Left ventricle myocardium inferior (tissue), 1 donor: ENCODE measurements at places on chromosomes 1 and 21. TPM values are rescaled to one million over a fixed set of nuclear protein-coding genes. Genes with fewer than 3 reads are reported as not detected.

Gene BMP8A
- 0.16 TPM for total RNA-seq

Gene FCRL5
- not detected for total RNA-seq

- peaks cover 25% of the 10 kb centered on the region for H3K4me1 ChIP-seq
- H3K27me3 ChIP-seq, result peaks cover 9% of the 10 kb centered on the region
- no peak overlapping the region for H3K4me3 ChIP-seq
- peak overlapping the region; percentile 76 for H3K27ac ChIP-seq
- no peak for DNase-seq
Measured at GRCh38 chr1:244137276-244137675, 86.2 kb downstream of the ZBTB18 start.

GRCh38 chr1:203537806-203538464 is 44.0 kb downstream of the OPTC start:
- no peak for DNase-seq
- H3K27ac ChIP-seq, result peak overlapping the region; percentile 49
- H3K4me1 ChIP-seq, result peaks cover 24% of the 10 kb centered on the region
- no peak overlapping the region for H3K4me3 ChIP-seq

GRCh38 chr21:21396424-21396823 is 398.2 kb downstream of the NCAM2 start:
- H3K27ac ChIP-seq, result no peak overlapping the region
- H3K36me3 ChIP-seq, result no peaks in the 10 kb centered on the region
- no peak for DNase-seq

Gene SPATA46
- total RNA-seq, result not detected

GRCh38 chr21:40568807-40569206 is 278.2 kb downstream of the DSCAM start:
- H3K36me3 ChIP-seq, result no peaks in the 10 kb centered on the region
- H3K27ac ChIP-seq, result no peak overlapping the region
- H3K4me3 ChIP-seq, result no peak overlapping the region

Gene S1PR1
- 54.9 TPM for total RNA-seq

DNA sequence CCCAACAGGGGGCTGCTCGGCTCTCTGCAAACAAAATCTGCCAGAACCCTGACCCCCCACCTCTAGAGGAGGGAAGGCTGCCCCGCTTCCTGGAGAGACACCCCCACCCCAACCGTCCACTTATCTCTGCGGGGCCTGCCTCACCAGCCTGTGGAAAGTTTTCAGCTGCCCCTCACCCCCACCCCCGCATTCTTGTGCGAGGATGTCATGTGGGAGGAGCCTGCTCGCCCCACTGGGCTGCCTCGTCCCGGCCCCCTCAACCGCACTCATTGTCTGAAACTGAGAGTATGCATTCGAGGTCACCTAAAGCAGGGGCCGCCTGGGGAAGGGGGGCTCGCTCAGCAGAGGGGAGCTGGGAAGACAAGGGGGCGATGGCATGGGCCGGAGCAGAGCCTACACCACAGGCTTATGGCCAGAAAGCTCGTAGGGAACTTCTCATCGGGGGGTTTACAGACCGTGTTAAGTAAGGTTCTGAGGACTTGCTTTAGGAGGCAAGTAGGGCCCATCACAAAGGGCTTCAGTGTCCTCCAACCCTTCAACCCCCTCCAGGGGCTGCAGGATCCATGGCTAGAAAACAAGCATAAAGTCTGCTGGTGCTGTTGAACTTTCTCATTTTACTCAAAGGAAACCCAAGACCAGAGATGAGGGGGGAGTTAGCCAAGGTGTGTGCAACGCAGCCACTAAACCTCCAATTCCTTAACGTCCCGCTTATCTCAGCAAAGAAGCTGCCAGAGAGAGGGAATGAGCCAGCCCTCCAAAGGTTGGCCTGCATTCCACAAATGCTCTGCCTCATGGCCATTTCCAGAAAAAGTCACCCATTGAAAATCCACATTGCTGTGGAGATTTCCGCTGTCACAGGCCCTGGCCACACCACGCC is 9.4 kb downstream of the EPHA2 start:
- H3K27me3 ChIP-seq, result no peaks in the 10 kb centered on the region
- H3K4me1 ChIP-seq, result peaks cover 98% of the 10 kb centered on the region
- H3K36me3 ChIP-seq, result peaks cover 34% of the 10 kb centered on the region
- peak overlapping the region; percentile 56 for H3K4me3 ChIP-seq
- DNase-seq, result peak; percentile 77

DNA sequence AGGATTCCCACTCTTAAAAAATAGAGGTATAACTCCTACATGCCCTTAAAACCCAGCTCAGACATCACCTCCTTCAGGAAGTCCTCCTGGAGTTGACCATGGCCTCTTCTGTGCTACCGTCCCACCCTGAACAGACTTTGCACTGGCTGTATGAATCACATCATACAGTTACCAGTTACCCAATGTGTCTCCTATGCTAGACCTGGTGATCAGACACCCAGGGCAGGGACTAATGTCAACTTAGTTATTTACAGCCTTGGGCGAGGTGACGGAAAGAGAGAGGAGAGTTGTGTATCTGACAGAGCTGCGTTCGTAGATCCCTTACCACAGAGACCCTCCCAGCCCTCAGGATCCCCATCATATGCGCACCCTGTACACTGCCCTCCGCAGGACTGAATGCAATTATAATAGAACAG is 72.7 kb downstream of the SLC66A1 start:
- no peak overlapping the region for H3K27ac ChIP-seq
- H3K4me3 ChIP-seq, result no peak overlapping the region
- H3K4me1 ChIP-seq, result peaks cover 51% of the 10 kb centered on the region
- DNase-seq, result no peak

Gene C1orf21
- 79.9 TPM for total RNA-seq

GRCh38 chr1:159800177-159800930 is 1.8 kb upstream of the FCRL6 start:
- H3K27me3 ChIP-seq, result peaks cover 26% of the 10 kb centered on the region
- no peak for DNase-seq
- no peak overlapping the region for H3K27ac ChIP-seq
- H3K36me3 ChIP-seq, result no peaks in the 10 kb centered on the region
- no peak overlapping the region for H3K4me3 ChIP-seq
- H3K4me1 ChIP-seq, result peaks cover 14% of the 10 kb centered on the region

GRCh38 chr1:60936591-60937342 is 145.6 kb upstream of the NFIA start:
- H3K36me3 ChIP-seq, result no peaks in the 10 kb centered on the region
- H3K27ac ChIP-seq, result no peak overlapping the region
- no peak for DNase-seq
- no peak overlapping the region for H3K4me3 ChIP-seq

GRCh38 chr1:224498574-224499170 is 64.1 kb upstream of the WDR26 start:
- peak overlapping the region; percentile 78 for H3K27ac ChIP-seq
- no peaks in the 10 kb centered on the region for H3K36me3 ChIP-seq
- H3K4me3 ChIP-seq, result peak overlapping the region; percentile 22
- no peak for DNase-seq
- H3K4me1 ChIP-seq, result peaks cover 40% of the 10 kb centered on the region

- H3K4me3 ChIP-seq, result peak overlapping the region; percentile 98
- peaks cover 77% of the 10 kb centered on the region for H3K4me1 ChIP-seq
- peak overlapping the region; percentile 95 for H3K27ac ChIP-seq
- H3K27me3 ChIP-seq, result no peaks in the 10 kb centered on the region
- H3K36me3 ChIP-seq, result peaks cover 27% of the 10 kb centered on the region
- peak; percentile 60 for DNase-seq
Measured at GRCh38 chr1:247332215-247332622, 552 bp upstream of the ZNF496 start.

Gene AQP10
- 0.16 TPM for total RNA-seq
